NCI-H146 (cell line): ENCODE measurements at places on chromosomes 7 and 10.

GRCh38 chr7:17598846-17599245 lies 300.4 kb downstream of the AHR start:
- peak; percentile 61 for DNase-seq

GRCh38 chr10:49183596-49184542 lies 4.3 kb downstream of the TMEM273 start:
- no peak for DNase-seq

- no peak for DNase-seq
Measured at GRCh38 chr7:150949971-150950491, 28.1 kb downstream of the KCNH2 start.

- no peak for DNase-seq
Measured at GRCh38 chr7:155453296-155454182, 4.4 kb upstream of the EN2 start.

- DNase-seq = no peak
Measured at GRCh38 chr7:158280448-158281144, 307.0 kb downstream of the PTPRN2 start.

- DNase-seq = no peak
Measured at GRCh38 chr7:5420881-5421713, 2.5 kb downstream of the TNRC18 start.

DNA sequence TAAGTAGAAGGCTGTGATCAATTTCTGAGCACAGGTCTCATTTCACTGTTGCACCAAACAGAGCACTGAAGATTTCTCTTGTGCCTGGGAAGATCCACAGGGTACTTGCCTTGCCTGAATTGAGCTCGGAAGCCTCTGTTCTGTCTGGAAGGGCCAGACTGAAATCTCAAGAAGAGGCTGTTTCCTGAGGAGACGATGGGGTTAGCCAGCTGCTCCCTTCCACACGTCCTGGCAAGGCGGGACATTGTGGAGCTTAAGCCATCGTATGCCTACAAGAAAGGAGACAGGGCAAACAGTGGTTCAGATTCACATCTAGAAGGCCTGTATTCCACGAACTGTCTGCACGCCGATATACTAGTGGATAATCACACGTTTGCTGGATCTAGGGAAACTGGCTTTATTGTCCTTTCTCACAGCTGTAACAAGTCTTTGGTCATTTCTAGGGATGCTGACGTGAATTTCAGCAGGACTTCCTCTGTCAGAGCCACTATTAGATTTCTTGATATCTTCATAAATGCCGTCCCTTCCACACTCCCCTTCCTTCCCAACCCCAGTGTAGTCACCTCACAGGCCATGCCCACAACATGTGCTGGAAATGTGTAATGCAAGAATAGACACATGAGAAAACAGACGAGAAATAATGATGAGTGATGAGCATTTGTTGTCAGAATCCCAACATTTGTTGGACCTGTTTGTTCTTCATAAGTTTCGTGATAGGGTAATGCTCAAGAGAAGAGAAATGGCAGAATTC lies 137.2 kb upstream of the RSU1 start:
- DNase-seq = no peak

- no peak for DNase-seq
Measured at GRCh38 chr10:32327364-32327691, 19.6 kb downstream of the EPC1 start.

DNA sequence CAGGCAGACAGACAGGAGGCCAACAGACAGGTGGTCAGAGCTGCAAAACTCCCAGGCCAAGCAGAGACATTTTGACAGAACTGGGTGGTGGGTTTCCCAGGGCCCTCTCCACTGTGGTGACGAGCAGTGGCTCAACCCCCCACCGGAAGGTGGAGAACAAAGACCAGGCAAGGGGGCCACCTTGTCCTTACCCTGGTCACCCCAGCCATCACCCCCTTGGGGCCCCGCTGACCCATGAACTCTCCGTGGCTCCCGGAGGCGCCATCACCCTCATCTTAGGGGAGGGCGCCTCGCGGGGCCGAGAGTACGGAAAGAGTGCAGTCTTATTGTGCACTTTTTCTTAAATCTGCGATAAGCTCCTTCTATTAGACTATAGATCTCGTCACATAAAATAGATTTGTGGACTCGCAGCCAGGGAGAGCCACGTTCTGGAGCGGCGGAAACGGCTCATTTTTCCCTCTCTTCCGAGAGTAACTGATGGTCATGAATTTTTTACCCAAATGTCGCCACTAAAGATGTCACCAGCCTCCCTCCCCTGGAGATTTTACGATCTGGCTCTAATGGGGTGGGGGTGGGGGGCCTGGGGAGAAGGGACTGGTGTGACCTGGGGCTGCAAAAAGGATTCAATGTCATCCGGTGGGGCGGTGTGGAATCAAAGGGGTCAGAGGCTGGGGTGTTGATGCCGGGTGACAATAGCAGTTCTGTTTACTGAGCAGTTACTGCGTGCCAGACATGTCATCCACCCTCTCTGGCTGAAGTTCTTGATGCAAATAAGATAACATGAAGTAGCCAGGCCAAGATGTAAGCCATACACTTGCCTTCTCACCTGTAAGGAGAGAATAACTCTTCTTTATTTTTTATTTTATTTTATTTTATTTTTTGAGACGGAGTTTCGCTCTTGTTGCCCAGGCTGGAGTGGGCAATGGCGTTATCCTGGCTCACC lies 71.1 kb upstream of the MYL10 start:
- no peak for DNase-seq

- DNase-seq = no peak
Measured at GRCh38 chr7:93361853-93362252, 129.7 kb downstream of the VPS50 start.

- DNase-seq = no peak
Measured at GRCh38 chr7:12094365-12094921, 116.7 kb upstream of the TMEM106B start.

DNA sequence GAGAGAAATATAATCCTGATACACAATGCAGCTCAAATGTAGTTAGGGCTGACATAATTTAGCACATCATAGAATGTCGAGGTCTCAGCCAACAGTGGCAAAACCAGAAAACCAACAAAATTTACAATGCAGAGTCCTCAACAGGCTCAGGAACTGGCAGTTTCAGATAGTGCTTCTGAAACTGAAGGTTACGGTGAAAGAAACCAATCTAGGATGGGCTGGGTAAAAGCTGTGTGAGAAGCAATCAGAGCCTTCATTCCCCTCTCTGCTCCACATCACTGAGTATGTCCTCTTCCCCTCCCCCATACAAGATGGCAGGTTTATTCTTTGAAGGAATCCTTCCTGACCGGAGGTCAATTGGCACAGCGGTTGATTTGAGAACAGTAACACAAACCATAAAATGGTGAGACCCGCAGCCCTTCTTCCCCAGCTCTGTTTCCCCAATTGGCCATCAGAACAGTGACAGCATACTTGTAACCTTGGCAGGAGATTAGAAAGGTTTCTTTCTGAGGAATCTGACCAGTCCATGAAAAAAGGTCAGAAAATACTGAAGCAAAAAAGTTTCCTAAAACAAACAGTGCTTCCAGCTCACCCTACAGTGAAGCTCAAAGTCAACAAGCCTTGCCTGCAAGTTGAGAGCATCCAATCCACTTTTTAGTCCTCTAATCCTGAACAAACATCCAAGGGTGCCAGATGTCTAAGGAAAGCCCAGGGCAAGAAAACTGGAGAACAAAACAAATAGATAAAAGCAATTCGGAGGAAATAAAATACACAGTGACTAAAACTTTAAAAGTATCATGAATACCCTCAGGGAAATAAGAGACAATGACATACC lies 53.9 kb upstream of the IL6 start:
- no peak for DNase-seq

DNA sequence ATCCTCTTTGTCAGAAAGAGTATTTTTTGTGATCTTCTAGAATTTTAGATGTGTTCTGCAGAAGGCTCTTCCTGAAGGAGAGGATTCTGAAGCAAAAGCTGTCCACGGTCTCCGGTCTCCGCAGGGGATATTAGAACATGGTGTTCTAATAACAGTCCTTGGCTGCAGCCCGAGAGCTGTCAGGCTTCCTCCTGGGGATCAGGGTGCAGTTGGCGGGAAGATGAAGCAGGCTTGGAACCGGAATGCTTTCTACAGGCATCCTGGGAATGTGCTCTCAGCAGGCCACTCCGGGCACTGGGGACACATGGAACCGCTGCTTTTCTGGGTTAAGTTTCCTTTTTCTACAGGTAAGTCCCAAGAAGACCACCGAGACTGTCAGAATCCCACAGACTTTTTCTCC lies 118.6 kb upstream of the PARD3 start:
- no peak for DNase-seq

DNA sequence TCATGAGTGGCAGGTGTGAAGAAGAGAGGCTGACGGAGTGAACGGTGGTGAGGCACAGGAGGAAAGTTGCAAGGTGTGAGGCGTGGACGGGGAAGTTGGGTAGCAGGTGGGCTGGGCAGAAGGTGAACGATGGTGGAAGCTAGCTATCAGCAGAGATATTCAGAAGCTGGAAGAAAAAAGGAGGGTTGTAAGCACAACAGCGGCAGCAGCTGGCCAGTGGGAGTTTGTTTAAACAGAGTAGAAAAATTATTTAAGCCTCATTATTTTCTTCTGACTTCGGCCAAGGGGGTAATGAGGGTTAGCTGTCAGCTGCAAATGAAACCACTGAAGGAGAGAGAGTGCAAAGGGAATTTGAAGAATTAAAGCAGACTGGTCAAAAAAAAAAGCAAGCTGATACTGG lies 62.1 kb upstream of the PRKAR2B start:
- DNase-seq = peak; percentile 94

DNA sequence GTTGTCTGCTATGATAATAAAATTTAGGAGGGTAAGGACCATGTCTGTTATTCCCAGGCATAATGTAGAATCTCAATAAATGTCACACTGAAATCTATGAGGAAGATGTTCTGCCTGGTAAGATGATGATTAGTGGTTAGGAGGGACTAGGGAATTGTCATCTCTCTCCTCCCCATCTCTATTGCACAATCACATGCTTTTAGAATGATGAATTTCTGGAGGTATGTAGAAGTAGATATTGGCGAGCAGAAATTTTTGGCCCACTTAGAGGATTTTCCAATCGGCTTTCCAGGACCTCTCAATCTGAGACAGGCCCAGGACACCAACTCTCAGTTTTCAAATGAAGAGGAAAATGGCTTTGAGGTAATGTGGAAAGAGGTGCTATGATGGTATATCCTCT lies 2.0 kb upstream of the PITX3 start:
- DNase-seq = no peak
